Activated naive CD4-positive, alpha-beta T cell treated with anti-CD3 and anti-CD28 coated beads, Interleukin-2, amount 50 U/mL, for 72 hours (primary cell): ENCODE measurements at places on chromosomes 3 and 15.

DNA sequence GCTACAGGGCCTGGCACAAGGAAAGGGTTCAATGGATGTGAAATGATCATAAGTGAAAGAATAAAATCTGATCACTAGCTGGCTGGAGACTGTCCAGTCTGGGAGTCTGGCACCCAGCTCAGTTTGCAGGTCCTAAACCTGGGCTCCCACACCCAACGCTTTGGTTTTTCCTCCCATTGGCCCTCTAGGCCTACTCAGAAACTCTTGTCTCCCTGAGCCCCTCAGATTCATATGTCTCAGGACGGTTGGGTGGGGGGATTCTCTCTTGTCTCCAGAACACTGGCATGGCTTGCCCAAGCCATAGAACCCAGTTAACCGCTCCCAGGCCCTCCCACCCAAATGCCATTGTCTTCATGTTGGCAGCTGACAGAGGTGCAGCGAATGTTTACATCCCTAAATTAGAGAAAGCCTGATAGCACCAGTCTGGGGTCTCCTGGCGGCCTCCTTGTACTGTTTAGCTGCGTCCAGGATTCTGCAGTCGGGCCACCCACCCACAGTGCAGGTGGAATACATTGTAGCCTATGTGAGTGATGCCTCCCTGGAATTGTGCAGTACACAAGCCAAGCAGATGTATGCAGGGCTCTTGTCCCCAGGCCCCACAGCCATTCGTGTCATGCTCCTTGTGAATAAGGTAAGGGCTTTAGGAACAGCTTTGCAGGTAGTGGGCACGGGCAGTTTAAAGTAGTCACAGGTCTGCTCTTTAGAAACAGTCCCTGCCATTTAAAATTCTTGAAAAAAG is 266.3 kb downstream of the XXYLT1 start:
- no peak for DNase-seq

- peak; percentile 66 for DNase-seq
Measured at GRCh38 chr15:70508561-70509281, 254.6 kb downstream of the UACA start.

- DNase-seq, result no peak
Measured at GRCh38 chr3:39569095-39569494, 101.6 kb downstream of the MOBP start.

- no peak for DNase-seq
Measured at GRCh38 chr3:57855281-57855680, 99.2 kb downstream of the SLMAP start.

GRCh38 chr3:139226731-139227130 is 117.1 kb upstream of the MRPS22 start:
- no peak for DNase-seq

- DNase-seq, result no peak
Measured at GRCh38 chr3:126355777-126356372, 1.3 kb downstream of the KLF15 start.

- no peak for DNase-seq
Measured at GRCh38 chr3:126517986-126518778, 609 bp upstream of the UROC1 start.

DNA sequence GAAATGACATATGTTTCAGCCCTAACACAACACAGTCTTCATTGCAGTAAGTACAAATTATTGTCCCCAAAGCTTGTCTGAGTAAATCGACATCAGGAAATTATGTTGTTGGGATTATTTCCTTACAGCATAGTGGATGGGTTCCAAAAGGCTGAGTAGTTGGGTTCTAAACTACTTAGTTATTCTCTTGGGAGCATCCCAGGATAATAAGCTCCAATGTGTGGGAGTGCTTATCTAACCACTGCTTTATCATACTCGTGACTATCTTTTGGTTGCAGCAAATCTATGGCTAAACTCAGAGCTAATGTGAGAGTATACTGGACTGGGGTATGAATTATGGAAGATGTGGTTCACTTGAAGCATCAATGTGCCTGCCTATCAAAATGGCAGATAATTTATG is 128.5 kb downstream of the RBMS3 start:
- no peak for DNase-seq

- DNase-seq, result no peak
Measured at GRCh38 chr3:100536093-100536492, 43.7 kb downstream of the TMEM45A start.

GRCh38 chr3:122921791-122922651 is 105.5 kb downstream of the SEMA5B start:
- DNase-seq, result peak; percentile 54

GRCh38 chr3:152843955-152844354 is 9.0 kb downstream of the P2RY1 start:
- DNase-seq, result no peak

DNA sequence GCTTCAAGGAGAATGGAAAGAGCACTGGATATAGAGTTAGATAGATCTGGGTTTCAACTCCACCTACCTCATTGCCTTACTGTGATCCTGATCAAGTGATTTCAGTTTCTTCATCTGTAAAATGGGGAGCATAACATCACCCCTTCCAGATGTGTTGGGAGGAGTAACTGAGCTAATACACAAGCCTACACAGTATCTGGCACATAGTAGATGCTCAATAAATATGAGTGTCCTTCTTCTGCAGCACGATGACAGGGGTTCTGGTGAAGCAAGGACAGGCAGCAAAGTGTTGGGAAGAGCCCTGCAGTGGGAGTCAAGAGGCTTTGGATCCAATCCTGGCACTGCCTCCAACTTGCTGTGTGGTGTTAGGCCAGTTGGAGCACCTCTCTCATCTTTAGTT is 270.0 kb downstream of the UACA start:
- no peak for DNase-seq

DNA sequence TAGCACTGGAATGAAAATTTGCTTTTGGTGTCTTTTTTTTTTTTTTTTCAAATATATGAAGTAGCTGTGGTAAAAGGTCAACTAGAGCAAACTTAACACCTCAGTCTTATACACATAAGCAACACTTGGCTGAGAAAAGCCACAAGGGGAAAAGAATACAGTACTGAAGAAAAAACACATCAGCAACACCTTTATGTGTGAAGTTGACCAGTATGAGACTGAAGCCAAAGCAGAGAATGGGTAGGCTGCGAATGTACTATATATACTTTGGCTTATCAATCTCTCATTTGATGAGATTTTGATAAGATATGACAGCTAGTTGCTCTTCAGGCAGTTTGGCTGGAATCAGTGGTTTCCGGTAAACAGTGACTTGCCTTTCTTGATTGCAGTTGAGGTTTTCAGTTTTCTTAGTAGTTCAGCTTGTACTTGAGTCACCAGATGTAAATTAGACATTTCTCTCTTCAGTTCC is 22.0 kb upstream of the ZCWPW2 start:
- no peak for DNase-seq

DNA sequence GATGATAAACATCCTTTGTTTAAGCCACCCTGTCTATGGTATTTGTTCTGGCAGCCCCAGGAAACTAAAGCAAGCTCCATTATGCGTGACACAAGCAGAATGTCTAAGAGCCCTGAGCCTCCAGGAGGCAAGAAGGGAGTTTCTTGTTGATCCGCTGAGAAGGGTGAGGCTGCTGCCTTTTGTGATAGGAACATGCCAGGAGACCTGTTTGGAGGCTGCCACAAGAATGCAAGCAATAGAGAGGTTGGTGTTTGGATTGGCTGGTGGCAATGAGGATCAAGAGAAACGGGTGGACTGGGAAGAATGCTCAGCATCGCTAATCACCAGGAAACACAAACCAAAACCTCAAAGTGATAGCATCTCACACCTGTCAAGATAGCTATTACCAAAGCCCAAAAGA is 104.8 kb downstream of the ASB7 start:
- DNase-seq, result no peak

DNA sequence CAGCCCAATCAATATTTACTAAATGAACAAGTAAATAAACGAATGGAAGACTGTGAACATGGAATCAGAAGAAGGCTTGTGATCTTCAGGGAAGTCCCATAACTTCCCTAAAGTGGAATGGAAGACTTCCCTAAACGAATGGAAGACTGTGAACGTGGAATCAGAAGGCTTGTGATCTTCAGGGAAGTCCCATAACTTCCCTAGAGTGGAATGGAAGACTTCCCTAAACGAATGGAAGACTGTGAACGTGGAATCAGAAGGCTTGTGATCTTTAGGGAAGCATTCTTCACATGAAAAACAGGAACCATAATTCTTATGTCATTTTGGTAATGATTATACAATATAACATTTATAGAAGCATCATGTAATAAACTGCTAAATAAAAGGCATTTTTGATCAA is 38.8 kb downstream of the EOGT start:
- no peak for DNase-seq

DNA sequence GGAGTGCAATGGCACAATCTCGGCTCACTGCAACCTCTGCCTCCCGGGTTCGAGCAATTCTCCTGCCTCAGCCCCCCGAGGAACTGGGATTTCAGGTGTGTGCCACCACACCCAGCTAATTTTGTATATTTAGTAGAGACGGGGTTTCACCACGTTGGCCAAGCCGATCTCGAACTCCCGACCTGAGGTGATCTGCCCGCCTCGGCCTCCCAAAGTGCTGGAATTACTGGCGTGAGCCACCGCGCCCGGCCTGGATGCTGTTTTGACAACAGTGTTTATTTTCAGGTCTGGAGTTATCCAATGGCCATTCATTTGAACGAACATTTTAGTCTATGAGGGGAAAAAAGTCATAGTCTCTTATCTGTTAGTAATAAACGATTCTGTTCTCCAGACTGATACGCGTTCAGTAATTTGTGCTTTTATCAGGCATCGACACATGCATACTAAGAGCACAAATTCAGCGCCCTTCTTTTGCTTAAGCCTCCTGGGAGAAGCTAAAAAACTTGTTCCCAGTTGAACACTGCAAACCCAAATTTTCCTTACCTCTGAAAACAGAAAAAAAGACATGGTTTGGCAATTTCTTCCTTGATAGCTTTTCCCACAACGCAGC is 1.3 kb downstream of the B3GALNT1 start:
- DNase-seq, result no peak

DNA sequence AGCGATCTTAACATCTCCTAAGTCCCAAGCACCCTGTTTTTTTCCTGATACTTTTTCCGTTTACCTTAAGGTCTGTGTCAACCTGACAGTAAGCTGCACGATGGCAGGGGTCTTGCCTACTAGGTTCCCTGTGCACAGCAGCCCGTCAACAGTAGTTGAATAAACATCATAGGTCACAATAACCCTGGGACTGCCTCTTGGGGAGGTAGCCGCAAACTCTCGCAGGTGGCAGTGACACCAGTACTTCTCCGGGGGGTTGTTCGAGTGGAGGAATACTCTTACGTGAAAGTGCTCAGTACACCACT is 365 bp upstream of the PDCD6IP start:
- no peak for DNase-seq

DNA sequence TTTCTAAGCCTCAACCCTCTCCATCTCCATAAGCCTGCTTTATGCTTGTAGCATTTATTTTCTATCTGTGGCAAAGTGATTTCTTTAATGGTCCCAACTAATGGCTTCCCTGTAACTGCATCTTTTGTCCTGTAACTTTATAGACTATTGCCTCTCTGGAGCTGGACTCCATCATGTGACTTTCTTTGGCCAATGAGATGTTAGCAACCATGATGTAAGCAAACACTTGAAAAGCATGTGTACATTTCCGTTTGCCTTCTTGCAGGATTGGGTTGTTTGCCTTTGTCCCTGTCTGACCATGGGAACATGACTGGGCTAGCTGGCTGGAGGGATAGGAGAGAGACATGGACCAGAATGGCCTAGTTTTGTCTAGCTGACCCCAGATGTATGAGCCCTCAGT is 106.0 kb upstream of the LRIG1 start:
- no peak for DNase-seq

DNA sequence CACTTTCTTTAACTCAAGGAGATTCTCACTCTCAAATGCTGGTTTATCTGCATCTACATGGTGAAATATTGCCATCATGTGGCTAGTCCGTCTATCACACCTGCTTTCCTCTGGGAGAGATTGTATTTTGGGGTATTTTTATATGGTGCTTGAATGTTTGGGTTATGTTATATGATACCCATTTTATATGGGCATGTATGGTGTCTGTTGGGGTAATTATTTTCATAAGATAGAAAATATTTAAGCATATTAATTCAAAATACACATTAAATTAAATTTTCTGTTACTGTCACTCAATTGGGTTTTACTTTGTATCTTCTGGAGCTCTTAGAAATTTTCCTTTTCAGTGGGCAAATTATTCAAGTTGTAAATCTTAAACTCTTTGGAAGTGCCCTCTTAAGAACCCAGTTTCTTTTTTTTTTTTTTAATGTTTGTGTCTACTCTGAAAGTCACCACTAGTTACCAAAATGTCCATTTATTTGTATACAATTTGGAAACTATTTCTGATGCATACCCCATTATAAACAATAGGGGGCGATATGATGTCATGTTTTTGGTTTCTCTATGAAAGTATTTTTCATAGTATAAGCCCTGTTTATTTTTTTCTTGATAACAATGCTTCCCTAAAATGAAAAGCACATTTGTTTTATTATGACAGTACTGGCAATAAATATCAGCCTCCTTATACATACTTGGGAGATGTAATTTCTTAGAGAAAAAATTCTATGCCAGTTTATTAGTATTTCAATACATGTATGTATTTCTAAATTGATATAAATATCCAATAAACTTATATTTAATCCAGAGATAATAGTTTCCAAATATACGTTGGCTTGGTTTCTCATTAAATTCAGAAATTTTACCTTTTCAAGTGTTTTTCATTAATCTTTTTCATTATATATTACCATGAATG is 36.1 kb upstream of the PLSCR5 start:
- no peak for DNase-seq

GRCh38 chr15:78263351-78263781 is 996 bp upstream of the DNAJA4 start:
- DNase-seq, result no peak

- DNase-seq, result no peak
Measured at GRCh38 chr15:101296418-101297405, 1.7 kb upstream of the SNRPA1 start.

DNA sequence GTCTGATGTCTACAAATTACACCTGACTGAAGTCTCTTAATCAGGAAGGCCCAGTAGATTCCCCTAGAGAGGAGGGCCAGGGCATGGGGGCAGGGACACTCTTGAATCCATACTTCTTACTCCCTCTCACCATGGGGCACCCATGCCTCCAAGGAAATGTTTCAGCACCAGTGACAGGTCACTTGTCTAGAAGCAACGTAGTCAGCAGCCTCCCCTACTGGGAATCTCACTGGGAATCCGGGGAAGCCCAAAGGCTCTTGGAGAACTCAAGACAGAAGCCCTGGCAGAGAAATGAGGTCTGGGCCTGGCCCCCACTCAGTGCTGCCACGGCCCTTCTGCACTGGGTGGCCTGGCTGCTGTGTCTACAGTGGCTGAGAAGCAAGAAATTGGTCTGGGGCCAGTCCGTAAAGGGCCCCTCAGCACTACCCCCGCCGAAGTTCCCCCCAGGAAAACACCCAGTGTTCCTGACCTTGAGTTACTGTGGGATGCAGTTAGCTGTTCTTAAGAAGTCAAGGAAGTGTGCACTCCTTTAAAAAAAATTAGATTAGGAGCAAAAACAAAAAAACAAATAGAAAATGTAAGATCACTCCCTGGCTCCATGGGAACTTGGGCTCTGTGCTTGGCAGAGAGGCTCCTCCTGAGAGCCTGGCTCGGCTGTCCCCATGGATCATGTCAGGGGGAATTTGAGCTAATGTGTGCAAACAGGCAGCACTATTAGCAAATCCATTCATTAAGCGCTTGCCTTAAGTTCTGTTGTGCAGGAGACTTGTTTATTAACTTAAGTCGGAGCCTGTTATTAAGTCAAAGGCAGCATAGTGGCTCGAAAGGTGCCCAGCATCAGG is 5.4 kb upstream of the LINGO1 start:
- no peak for DNase-seq
